A549 treated with GW870086 at 1 μM for 4 hours (cell line): ENCODE measurements at places on chromosomes 1 and 21. TPM values are rescaled to one million over a fixed set of nuclear protein-coding genes. Genes with fewer than 3 reads are reported as not detected.

The ADIPOR1 gene
- 55.3 to 64.2 TPM (median 62.8 TPM) in 5 replicates for total RNA-seq

The GJA8 gene
- not detected in 5 replicates for total RNA-seq

The IQCC gene
- total RNA-seq = 1.7 to 2.1 TPM (median 2.0 TPM) in 5 replicates

The SPATA45 gene
- not detected in 5 replicates for total RNA-seq

The HUNK gene
- total RNA-seq = 1.2 to 1.9 TPM (median 1.6 TPM) in 5 replicates

The FCER1G gene
- total RNA-seq = 0.46 to 0.74 TPM in 2 of 5 replicates, not detected in the others

The MAP3K21 gene
- total RNA-seq = 6.8 to 10.5 TPM (median 9.5 TPM) in 5 replicates

The BMP8A gene
- total RNA-seq = 0.13 to 0.31 TPM in 2 of 5 replicates, not detected in the others

The AP4B1 gene
- total RNA-seq = 7.4 to 11.3 TPM (median 8.5 TPM) in 5 replicates

The F3 gene
- total RNA-seq = 1.7 to 3.2 TPM (median 2.3 TPM) in 5 replicates

The SPOCD1 gene
- 3.7 to 6.4 TPM (median 4.4 TPM) in 5 replicates for total RNA-seq

The FAM43B gene
- total RNA-seq = 2.9 to 4.4 TPM (median 4.0 TPM) in 5 replicates

The NEK2 gene
- total RNA-seq = 33.9 to 43.9 TPM (median 42.1 TPM) in 5 replicates
